ENCODE measurements at places on chromosomes 4 and X.

GRCh38 chr4:18209448-18209847 is 187.9 kb upstream of the LCORL start:
- DNase-seq, result no peak

DNA sequence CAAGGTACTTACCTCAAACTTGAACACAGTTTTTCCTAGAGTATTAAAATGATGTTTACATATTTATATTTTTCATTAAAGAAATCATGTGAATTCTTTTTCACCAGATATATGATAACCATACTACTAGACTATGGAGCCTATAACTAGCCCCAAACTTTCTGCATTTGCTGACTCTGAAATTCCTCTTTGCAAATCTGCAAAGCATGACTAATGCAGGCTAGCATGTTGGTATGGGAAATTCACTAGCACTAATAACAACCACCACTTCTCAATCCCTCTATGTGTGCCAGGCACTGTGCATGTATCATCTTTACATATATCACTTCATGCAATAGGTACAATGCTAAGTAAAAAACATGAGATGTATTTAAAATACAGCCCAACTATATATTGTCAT is 51.1 kb downstream of the SLC10A7 start:
- no peak for DNase-seq

GRCh38 chrX:97045470-97045869 is 161.8 kb downstream of the RPA4 start:
- no peak for DNase-seq

- no peak for DNase-seq
Observed at GRCh38 chr4:150323406-150324325, 245.4 kb downstream of the DCLK2 start.

GRCh38 chrX:68838571-68838910 is 9.7 kb downstream of the EFNB1 start:
- DNase-seq, result no peak

DNA sequence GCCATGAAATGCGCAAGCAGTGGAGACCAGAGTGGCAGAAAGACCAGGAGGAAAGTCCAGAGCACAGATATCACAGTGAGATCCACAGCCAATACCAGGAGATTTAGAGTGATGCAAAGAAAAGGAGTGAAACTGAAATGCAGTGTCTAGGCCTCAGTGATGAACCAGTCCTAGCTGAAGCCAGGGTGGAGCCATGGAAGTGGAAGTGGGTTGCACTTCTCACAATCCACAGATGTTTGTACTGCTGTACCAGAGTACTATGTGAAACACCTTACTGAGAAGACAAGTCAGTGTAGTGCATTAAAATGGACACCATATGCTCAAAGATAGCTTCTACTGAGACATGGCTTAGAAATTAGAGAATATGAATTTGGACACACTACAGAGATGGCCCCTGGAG is 403.3 kb downstream of the HNRNPD start:
- DNase-seq, result no peak

DNA sequence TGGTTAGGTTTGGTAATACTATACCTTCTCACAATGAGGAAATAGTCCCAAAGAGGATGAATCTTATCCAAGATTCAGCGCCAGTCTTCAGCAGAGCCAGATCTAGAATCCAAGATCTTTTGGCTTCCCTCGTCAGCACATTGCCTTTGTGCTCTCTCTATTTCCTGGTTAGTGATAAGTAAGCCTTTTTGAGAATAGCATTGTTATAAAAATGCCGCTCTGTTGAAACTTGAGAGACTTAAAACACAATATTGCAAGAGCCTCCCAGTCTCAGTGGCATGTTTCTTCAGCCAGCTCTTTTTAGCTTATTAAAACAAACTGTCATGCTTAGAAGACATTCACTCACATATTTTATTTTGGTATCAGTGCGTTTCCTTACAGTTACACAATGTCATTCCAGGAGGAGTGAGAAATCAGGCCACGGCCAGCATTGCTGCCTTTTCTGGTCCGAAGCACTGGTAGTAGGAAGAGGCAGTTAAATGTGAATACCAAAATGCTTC is 141.4 kb downstream of the KLHL8 start:
- DNase-seq, result no peak

DNA sequence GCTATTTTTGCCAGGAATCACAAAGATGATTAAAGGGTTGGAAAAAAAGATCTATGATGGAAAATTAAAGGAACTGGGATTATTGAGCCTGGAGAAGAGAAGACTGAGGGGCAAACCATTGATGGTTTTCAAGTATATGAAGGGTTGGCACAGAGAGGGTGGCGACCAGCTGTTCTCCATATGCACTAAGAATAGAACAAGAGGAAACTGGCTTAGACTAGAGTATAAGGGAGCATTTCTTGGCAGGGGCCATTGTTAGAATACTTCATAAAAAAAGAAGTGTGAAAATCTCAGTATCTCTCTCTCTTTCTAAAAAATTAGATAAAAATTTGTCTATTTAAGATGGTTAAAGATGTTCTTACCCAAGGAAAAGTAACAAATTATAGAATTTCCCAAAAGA is 75.1 kb downstream of the NPNT start:
- DNase-seq, result no peak

- no peak for DNase-seq
Observed at GRCh38 chrX:119755981-119756533, 2.3 kb upstream of the SOWAHD start.

GRCh38 chr4:94452476-94453371 is 982 bp downstream of the PDLIM5 start:
- DNase-seq, result peak; percentile 75

GRCh38 chr4:77355731-77356130 is 198.7 kb downstream of the CCNG2 start:
- no peak for DNase-seq

DNA sequence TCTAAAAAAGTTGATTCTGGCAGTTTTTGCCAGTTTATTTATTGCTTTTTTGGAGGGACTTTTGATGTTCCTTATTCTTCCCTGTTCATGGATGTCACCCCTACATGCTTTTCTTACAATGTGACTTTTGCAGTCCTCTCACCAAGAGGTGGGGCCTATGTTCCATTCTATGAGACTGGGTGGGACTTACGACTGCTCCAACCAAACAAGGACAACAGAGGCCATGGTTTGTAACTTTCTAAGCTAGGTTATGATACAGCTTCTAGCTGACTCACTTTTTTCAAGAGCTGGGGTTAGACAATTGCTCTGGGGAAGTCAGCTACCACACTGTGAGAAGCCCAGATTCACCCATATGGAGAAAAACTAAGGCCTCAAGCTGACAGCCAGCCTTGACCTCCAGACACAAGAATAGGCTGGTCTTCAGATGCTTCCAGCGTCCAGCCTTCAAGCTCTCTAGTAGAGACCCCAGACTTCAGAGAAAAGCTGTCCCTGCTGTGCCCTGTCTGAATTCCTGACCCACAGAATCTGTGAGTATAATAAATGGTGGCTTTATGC is 39.5 kb downstream of the ENOPH1 start:
- no peak for DNase-seq

DNA sequence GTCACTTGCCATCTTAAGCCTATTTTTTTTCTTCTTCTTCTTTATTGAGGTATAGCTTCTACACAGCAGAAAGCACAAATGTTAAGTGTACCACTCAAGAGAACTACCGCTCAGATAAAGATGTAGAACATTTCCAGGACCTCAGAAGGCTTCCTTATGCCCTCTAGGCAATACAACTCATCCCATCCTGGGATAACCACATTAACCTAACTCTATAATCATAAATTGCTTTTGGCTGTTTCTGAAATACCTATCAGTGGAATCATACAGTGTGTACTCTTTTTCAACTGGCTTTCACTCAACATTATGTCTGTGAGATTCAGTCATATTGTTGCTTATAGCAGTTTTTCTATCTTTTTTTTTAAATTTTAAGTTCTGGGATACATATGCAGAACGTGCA is 51.7 kb downstream of the ARFIP1 start:
- no peak for DNase-seq

GRCh38 chrX:9912351-9913145 is 54.6 kb upstream of the CLDN34 start:
- no peak for DNase-seq

DNA sequence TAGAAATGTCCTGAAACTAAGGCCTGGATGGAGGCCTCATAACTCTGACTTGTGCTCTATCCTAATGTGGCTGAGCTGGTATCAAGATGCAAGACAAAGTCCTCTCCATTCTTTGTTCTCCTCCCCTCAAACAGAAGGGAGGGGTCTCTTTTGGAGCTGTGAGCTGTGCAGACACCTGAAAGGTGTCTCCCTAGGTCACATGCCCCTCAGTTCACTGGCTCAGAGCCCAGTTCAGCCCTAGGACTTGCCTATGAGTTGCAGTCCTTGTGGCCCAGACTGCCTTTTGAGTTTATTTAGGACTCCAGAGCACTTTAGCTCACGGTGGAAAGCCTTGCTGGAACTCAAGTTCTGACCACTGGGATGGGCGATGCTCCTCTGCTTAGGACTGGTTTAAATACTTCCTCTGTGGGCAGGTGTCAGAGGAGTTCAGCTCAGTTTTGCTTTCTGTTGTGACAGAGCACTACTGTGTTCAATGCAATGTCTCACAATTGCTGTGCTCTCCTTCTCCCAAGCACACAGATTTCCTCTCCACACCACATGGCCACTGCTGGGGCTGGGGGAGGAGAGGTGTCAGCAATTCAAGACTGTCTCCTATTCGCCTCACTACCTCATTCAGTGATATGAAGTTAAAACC is 84.8 kb upstream of the ZNF827 start:
- no peak for DNase-seq

GRCh38 chr4:11480683-11481082 is 52.0 kb upstream of the HS3ST1 start:
- no peak for DNase-seq

- DNase-seq, result peak; percentile 32
Observed at GRCh38 chrX:102085706-102086105, 39.8 kb upstream of the TCEAL2 start.

GRCh38 chrX:148905400-148905799 is 405.0 kb downstream of the AFF2 start:
- no peak for DNase-seq

GRCh38 chrX:73992019-73992418 is 312.0 kb upstream of the ZCCHC13 start:
- no peak for DNase-seq

DNA sequence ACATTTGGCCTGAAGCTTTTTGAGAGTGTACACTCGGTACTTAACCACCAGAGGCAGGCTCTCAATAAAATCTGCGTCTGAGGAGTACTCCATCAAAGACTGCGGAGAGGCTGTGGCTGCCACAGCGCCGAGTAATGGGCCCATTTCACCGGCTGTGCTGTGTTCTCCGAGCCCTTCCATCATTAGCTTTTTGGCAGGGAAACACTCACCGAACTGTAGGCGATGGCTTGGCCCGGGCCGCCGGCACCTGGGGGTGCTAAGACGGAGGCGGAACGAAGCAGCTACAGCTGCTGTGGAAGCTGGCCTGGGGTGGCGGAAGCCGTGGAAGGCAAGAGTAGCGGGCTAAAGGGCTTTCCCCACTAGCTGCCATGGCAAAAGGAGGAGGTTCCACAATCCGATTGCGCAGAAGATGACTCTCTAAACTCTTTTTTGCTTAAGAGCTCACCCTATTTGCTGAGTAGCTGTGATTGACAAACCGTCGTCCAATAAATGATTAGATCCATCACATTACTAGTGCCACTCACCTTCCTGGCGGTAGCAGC is 48.5 kb upstream of the PABPC1L2A start:
- no peak for DNase-seq

- DNase-seq, result no peak
Observed at GRCh38 chr4:6855692-6856297, 53.8 kb upstream of the TBC1D14 start.

- DNase-seq, result no peak
Observed at GRCh38 chrX:134683351-134684005, 25.2 kb upstream of the PLAC1 start.

Data from HAP-1 (cell line).